ENCODE measurements at places on chromosomes 1 and 21.

DNA sequence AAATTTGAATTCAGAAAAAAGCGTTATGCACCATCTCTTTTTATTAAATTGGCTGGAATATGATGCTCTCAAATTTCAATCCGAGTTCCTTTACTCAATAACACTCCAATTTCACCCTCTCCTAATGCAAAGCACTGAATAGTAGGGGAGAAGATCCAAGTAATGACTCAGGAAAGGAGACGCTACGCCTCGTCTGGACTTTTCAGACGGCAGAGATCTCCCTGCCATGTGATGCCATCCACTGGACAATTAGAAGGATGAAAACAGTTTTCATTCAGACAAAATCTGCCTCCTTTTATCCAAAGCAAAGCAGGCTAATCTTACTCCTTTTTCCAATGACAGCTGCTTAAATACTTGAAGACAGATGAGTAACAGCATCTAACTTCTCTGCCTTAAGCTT is 242.4 kb upstream of the GREM2 start:
- no peak for DNase-seq

- DNase-seq = no peak
These were observed 275.8 kb downstream of the VAV3 start for GRCh38 chr1:107689159-107689558.

DNA sequence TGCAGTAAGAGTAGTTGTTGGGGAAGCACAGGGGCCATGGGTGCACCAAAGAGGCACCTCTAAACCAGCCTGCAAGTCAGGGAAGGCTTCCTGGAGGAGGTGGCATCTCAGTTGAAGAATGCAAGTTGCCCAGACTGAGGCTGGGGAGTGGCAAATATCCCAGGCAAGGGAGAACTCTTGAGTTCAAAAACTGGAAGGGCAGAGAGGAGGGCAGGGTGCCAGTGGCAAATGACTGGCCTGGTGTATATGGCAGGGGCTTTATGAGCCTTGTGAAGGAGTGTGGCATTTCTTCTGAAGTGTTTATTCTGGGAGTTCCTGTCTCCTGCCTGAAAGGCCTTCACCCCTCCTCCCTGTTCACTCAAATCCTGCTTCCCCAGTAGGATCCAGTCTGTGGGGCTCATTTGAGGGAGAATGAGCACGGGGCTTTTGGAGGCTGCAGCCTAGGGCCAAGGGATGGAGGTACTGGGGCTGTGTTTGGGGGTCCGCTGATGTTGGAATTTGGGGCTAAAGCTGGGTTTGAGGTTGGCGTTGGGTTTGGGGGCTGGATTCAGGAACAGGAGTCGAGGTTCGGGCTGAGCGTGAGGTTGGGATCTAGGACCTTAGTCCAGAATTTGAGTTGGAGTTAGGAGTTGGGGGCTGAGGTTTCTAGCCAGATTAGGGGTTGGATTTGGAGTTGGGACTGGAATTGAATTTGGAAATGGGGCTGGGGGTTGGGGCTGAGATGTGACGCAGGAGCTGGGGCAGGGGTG is at the start of gene TMEM125:
TMEM125 (plus strand) TSS at position 357 of the 749 bp plus-strand sequence. CDS start 2,740 bp downstream, outside the sequence.
- no peak for DNase-seq

GRCh38 chr1:27102707-27103468 is 52.0 kb downstream of the SLC9A1 start:
- peak; percentile 86 for DNase-seq

GRCh38 chr1:69533343-69533742 is 34.4 kb upstream of the LRRC7 start:
- no peak for DNase-seq

DNA sequence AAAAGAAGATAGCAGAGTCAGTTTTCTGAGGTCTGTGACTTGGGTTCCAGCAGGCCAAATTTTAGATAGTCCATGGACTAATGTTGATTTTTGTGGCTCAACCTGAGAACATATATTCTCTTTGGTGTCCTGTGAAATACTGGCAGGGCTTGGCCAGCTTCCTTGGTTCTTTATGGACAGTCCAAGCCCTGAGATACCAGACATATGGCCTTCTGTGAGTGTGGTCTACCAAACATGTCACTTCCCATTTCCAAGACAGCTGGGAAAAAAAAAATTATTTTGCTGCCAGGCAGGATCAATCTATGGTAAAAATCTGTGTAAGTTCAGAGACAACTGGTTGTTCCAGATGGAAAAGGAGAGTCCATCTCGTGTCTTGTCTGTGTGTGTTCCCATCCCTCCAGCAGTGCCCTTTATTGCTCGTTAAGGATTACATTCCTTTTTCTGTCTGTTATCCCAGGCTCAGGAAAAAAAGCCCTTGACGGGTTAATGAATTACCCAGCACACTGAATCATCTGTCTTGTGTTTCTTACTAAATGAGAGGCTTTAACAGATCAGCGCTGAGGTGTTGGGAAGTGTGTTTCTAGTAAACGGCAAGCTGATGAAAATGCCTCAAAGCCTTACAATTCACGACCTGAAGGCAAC is 33.4 kb upstream of the XPR1 start:
- no peak for DNase-seq

GRCh38 chr1:91846007-91846638 is 39.8 kb downstream of the TGFBR3 start:
- DNase-seq = no peak

GRCh38 chr1:244952940-244953339 is 88.6 kb upstream of the HNRNPU start:
- DNase-seq = no peak

GRCh38 chr21:21163904-21164303 is 165.7 kb downstream of the NCAM2 start:
- DNase-seq = no peak

DNA sequence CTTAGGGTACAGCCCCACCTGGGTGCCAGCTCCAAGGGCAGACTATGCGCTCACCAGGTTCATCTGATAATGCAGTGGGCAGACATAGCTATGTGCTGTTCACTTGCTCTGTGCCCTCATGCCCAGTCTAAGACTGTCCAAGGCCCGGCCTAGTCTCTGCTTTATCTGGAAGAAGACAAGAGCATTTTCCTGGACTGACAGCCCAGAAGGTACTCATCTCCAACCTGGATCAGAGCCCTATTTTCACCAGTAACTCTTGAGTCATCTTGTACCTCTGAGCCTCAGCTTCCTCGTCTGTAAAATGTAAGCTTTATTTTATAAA is 28.5 kb upstream of the LRRC8C start:
- no peak for DNase-seq

DNA sequence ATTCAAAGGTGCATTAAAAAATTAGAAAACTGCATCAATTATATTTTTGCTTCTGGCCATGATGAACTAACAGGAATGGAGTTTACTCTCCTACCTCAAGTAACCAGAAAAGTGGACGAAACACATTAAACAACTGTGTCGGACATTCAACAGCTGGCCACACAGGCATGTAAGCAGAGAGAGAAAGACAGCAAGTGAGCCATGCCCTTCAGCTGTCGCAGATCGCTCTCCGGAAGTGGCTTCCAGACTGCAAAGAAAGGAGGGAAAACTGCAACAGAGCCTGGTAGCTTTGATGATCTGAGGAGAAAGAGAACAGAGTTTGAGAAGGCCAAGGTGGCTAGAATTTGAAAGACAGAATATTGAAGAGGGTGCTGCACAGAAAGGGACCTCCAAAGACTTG is 557.2 kb downstream of the MATN1 start:
- no peak for DNase-seq

DNA sequence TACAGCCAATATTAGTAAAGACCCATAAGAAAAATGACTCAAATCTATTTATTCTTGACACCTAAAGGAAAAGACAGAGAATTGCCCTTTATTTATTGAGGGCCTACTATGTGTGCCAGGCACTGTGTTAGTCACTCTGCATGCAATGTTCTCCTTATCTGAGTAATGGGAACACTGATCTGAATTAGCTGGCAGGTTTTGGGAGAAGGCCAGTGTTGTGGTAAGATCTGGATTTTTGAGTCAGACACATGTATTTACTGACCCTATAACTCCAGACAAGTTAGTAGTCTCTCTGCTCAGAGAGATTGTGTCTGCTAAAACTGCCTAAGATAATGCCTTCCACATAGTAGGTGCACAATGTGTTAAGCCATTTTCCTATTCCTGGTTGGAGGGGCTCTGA is 17.3 kb downstream of the LCE4A start:
- DNase-seq = no peak

DNA sequence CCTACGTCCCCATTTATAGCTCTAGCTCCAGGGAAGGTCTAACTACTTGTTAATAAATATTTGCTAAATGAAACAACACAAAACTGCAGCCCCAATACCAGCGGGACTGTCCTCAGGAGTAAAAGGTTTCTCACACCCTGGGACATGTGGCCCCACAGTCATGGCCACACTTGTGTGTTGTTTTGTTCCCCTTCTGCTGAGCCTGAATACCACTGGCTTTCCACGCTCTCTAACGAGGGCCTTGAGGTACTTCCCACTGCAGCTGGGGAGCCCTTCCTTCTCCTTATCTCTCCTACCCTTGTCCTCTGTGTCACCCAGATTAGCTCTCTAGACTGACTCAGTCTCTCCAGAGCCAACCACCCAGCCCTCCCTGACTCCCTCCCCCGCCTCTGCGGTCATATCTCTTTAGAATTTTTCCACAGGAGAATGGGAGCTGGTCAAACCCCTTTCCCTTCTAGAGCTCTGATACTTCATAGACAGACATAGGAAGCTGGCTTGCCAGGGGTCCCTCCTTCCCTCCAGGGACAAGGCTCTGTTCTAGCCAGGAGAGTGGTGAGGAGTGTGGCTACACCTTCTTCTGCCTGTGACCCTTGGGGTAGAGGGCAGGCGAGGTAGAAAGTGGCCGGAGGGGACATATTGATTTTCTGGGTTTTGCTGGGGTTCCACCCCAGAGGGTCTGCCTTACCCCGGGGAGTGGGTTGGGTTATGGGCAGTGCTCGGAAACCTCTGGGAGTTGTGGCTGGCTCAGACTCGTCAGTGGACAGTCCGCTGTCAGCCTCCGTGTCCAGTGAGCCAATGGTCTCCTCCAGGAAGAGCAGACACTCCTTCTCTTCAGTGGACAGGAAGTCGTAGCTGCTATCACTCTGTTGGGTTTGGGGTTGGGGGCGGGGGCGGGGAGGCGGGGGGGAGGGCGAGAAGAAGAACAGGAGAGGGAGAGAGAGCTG is 8.1 kb downstream of the C1orf116 start:
- no peak for DNase-seq

- no peak for DNase-seq
These were observed 134.2 kb upstream of the HP1BP3 start for GRCh38 chr1:20921285-20921684.

- DNase-seq = no peak
These were observed 5.9 kb downstream of the KAZN start for GRCh38 chr1:14604414-14604813.

DNA sequence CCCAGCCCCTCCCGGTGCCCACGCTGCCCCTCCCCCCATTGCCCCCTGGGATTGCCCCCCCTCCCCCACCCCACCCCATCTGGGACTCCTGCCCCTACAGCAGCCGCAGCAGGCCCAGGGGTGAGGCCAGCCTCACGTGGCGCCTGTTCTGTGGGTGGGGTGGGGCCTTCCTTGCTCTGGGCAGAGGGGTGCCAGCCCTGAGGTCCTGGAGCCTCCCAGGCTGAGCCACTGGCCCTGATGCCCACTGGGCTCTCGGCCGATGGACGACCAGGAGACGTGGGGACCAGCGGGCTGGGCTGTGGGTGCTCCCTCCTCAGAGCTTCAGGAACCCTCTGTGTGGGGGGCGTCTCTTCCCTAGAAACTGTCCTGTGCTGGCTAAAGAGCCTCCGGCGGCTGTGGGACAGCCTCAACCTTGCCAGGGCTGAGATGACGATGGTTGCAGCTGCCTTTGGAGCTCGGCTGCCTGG is 5.8 kb upstream of the C1orf159 start:
- no peak for DNase-seq

Measured in GM12892 (cell line).